ENCODE measurements at places on chromosomes 3 and 15.

DNA sequence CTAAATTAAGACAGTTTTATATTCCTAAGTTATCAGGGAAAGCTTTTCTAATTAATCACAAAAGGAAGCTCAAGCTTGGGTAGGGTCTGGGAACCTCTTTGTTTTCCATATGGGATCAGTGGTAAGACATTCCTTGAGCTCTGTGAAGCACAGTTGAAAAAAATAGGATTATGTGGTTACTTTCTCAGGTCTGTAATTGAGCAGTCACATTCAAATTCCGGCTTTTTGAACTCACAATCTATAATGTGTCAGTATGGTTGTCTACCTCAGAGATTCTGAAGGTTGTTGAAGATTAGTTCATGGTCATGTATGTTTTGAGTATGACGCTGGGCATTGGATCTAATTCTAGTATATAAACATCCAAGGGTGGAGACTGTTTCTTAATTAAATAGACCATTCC is 364.5 kb downstream of the LPP start:
- DNase-seq, result no peak

- DNase-seq, result no peak
Measured at GRCh38 chr3:129834580-129834979, 58.9 kb downstream of the TMCC1 start.

DNA sequence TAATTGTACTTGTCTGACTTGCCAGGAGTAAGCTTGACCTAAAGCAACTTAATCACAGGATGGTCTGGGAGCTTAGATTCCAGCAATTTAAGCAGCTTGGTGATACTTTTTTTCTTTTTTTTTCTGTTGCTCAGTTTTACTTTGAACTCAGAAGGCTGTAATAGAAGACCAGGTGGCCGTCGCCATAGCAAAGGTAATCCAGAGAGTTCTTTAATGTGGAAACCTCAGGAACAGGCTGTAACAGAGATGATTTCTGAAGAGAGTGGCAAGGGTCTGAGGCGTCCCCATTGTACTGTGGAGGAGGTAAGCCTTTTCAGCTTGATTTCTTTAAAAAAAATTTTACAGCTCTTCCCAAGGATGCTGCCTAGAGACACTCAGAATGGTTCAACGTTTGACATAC is 20.1 kb downstream of the SENP2 start:
- no peak for DNase-seq

GRCh38 chr15:94671858-94672532 is 440.6 kb downstream of the MCTP2 start:
- no peak for DNase-seq

- no peak for DNase-seq
Measured at GRCh38 chr15:78810003-78810361, 1.3 kb downstream of the ADAMTS7 start.

DNA sequence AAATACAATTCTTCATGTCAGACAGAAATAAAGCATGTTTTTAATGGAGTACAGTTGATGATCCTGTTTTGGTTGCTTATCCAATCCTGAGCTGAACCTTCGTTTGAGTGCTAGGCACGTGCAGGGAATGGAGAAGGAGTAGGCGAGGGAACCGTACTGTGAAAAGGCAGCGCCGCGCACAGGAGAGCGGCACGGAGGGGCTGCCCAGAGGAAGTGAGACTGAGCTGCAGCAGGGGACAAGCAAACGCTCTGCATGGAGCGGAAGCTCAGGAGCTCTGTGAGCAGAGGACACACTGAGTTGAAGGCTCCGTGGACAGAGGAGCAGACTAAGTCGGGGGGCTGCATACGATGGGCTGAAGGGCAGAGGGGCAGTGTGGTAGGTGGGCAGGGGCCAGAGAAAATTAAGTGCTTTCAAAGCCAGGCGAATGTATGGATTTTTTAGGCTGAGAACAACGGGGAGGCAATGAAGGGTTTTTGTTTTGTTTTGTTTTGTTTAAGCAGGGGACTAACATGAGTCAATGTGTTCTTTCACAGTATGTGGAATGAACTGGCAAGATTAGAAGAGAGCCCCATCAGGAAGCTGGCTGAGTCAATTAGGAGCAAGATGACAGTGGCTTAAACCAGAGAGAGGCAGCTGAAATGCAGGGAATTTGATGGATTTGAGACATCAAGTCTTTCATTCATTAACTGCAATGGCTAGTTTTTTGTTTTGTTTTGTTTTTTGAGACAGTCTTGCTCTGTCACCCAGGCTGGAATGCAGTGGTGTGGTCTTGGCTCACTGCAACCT is 23.8 kb upstream of the TM2D3 start:
- no peak for DNase-seq

DNA sequence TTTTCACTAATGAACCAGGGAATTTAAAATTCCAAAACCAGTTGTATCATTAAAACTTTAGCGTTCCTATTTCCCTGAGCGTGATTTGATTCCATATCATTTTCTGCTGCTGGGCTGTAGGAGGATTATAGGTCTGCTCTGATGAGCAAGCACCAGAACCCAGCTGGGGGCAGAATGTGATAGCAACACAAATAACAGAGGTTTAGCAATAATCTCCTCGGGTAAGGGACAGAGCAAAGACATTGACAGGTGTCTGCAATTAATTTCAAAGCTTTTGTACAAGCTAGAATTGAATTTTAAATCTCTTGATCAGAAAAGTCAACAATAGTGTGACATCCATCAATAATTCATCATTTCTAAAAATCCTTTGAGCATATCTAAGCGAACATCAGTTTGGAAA is 163.4 kb upstream of the RAP2B start:
- DNase-seq, result no peak

GRCh38 chr3:112002096-112002971 is 3.6 kb downstream of the TAGLN3 start:
- DNase-seq, result no peak

DNA sequence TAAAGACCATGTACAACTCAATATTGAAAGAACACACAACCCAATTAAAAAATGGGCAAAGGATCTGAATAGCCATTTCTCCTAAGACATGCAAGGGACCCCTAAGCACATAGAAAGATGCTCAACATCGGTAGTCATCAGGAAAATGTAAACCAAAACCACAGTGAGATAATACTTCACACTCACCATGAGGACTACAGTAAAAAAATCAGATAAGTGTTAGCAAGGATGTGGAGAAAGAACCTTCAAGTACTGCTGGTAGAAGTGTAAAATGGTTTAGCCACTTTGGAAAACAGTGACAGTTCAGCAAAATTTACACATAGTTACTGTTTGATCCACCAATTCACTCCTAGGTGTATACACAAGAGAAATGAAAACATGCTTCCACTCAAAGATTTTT is 30.1 kb upstream of the XIRP1 start:
- DNase-seq, result no peak

- no peak for DNase-seq
Measured at GRCh38 chr3:35857004-35857403, 217.7 kb downstream of the ARPP21 start.

- no peak for DNase-seq
Measured at GRCh38 chr3:186871403-186871924, 29.0 kb downstream of the ADIPOQ start.

All from activated T-helper 2 cell treated with anti-CD3 and anti-CD28 coated beads, Interferon-gamma antibody, Interleukin-2, Interleukin-4, amounts not matched to agents 10 μg/mL and 5 μg/mL and 100 μg/mL, durations not matched to agents 14 hours and 24 hours and 36 hours (primary cell).